ENCODE measurements at places on chromosomes 12 and 14.

- DNase-seq: no peak
These were observed 214.9 kb downstream of the ADAMTS20 start for GRCh38 chr12:43336962-43337555.

DNA sequence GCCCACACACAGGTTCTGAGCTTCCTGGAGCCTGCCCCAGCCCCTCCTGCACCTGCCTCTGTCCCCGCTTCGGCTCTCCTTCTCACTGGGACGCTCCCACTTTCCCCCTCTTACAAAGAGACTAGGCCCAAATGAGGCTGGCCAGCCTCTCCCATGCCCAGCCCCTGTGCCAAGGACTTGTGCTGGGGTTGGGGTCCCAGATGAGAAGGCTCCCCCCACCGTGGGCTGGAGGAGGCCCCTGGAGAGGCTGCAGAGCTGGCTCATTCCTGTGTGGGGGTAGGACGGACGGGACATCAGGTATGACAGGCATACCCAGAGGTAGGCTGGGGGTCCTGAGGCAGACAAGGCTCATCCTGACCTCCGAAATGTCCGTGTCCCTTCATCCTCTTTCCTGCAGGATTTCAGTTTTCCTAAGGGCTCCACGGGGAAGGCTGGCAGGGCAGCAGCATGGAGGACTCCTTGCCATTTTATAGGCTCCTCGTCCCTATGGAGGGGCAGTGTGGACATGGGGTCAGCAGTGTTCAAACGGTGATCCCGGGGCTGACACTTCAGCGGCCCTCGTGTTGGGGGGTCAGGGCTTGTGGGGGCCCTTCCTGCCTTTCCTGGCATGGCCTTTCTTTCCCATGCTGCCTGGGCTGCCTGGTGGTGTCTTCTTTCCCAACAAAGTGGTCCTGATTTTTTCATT lies 49.1 kb upstream of the MEG3 start:
- DNase-seq: no peak

DNA sequence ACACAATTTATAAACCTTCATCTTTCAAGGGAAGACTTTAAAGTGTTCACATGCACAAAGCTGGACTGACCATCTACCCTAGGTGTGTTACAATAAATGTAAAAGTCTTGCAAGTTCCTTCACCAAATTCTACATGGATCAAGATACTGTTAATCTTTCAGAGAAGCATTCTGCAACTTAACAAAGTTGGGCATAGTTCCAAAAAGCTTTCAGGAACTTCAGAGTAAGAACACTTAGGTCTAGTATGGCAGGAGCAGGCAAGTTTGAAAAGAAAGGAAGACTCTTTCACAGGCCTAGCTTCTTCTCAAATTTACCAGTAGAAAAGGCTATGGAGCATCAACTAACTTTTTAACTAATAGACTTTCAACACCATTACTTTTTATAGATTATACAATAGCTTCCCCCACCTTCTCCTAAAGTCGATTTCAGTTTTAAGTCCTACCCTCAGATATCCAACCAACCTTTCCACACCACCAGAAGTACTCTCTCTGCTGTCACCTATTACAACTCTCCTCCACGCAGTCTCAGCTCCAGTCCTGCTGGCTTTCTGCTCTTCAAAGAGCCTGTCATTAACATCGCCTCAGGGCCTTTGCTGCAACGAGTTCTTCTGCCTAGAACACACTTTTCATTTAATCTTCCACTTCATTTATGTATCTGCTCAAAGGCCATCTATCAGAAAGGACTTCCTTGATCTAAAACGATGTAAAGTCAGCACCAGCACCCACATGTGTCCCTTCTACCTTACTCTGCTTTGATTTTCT lies 333.9 kb downstream of the CEP128 start:
- no peak for DNase-seq

DNA sequence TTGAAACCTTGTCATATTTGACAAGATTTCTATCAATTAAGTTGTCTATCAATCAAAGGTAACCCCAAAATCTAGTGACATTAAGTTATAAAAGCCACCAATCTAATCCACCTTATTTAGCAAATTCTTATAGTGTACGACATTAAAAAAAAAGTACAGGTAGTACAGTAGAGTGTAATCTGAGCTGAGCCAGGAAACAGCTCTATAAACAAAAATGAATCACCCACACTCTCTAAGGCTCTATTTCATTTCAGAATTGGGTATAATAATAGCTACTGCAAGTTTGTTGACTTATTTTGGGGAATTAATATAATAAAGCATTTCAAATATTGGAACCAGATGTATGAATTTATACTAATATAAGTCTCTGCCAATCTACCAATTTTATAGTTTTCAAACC lies 342.4 kb upstream of the FLRT2 start:
- no peak for DNase-seq

DNA sequence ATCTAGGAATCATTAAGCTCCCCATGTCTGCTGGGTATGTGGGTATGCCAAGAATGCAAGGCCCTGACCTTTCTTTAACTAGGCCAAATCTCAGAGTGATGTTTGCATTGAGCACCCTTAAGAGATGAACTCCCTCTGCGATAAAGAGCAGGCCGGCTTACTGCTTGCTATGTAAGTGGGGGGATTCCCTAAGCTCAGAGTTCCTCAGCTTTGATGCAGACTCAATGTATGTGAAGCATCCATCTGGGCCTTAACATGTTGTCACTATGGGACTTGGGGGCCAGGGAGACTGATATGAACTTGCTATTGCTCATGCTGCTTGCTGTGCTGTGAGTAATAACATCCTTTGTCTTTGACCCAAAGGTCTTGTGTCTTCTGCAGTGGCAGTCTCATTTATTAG lies 149.7 kb downstream of the C12orf75 start:
- no peak for DNase-seq

Measured in T-helper 22 cell (primary cell).